ENCODE measurements at places on chromosomes 7 and 10.

GRCh38 chr7:91046322-91047089 is 217.7 kb upstream of the FZD1 start:
- DNase-seq = no peak

- no peak for DNase-seq
Measured at GRCh38 chr10:72744566-72744965, 52.6 kb downstream of the MCU start.

- no peak for DNase-seq
Measured at GRCh38 chr10:116654816-116655215, 34.1 kb downstream of the PNLIPRP2 start.

GRCh38 chr7:133543657-133544056 is 290.8 kb downstream of the EXOC4 start:
- DNase-seq = no peak

- no peak for DNase-seq
Measured at GRCh38 chr7:146741911-146742310, 625.3 kb downstream of the CNTNAP2 start.

- DNase-seq = no peak
Measured at GRCh38 chr7:1246160-1246870, 13.6 kb downstream of the UNCX start.

DNA sequence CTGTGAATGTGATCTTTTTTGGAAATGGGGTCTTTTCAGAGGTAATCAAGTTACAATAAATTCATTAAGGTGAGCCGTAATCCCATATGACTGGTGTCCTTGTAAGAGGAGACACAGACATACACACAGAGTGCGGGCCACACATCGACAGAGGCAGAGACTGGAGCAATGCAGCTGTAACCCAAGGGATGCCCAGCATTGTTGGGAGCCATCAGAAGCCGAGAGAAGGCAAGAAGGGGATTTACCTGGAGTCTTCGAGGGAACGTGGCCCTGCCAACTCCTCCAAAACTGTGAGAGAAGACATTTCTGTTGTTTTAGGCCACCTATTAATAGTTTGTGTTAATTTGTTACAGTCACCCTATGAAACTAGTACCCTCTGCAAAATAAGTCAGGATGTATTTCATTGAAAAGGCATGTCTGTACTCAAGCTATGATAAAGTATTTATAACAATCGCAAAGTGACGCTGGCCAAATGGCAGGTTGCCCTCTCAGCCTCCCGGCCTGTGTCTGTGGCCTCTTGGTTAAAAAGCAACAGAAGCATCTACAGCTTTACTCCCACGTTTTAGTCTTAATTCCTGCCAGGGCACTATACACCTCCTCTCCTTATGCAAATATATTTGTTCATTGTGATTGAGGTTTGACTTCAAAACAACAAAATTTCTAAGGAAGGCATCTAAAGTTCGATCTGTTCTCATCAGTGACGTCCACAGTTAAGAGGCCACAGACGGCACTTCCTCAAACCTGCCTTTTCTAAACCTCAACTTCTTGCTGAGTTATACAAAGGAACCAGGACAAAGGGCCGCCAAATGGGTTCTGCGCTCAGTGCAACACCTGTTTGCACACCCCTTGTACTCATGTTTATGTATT is 46.8 kb downstream of the HIPK2 start:
- no peak for DNase-seq
